HCT116 (cell line): ENCODE measurements at places on chromosomes 7 and 10. TPM values are rescaled to one million over a fixed set of nuclear protein-coding genes. Genes with fewer than 3 reads are reported as not detected.

Gene SEMA4G
- 29.4 TPM for total RNA-seq

Gene NEURL1
- total RNA-seq = 1.4 TPM

Gene HOXA7
- total RNA-seq = 15.0 TPM

Gene RET
- 5.9 TPM for total RNA-seq

Gene DTX2
- 37.4 TPM for total RNA-seq

Gene ERVW-1
- not detected for total RNA-seq

Gene AEBP1
- 0.49 TPM for total RNA-seq

Gene CYP3A7
- total RNA-seq = not detected

Gene CACNA2D1
- total RNA-seq = 0.27 TPM

Gene PHKG1
- total RNA-seq = 1.1 TPM

Gene DDC
- total RNA-seq = not detected

Gene MYOZ1
- not detected for total RNA-seq

Gene CTTNBP2
- 5.4 TPM for total RNA-seq

Gene CALN1
- total RNA-seq = 0.17 TPM

Gene PPP1R17
- total RNA-seq = not detected

Gene RADIL
- 5.3 TPM for total RNA-seq

Gene OAT
- 133 TPM for total RNA-seq

Gene TRIM50
- not detected for total RNA-seq

Gene CPED1
- total RNA-seq = 1.2 TPM

Gene CWF19L1
- 41.7 TPM for total RNA-seq

Gene CLDN3
- 19.2 TPM for total RNA-seq

Gene AGR2
- 0.93 TPM for total RNA-seq

Gene OR6B1
- total RNA-seq = not detected

Gene TMEM270
- total RNA-seq = 1.1 TPM

Gene ITGB8
- 2.4 TPM for total RNA-seq

Gene MEST
- total RNA-seq = 49.5 TPM

Gene CDH23
- total RNA-seq = not detected

Gene PLAU
- total RNA-seq = 60.3 TPM

Gene AKR1C4
- total RNA-seq = not detected

Gene SMO
- 12.8 TPM for total RNA-seq

Gene HERPUD2
- 20.5 TPM for total RNA-seq

Gene VAX1
- total RNA-seq = not detected

Gene ACSM6
- total RNA-seq = not detected

Gene PLAC9
- not detected for total RNA-seq

Gene FXYD4
- 0.71 TPM for total RNA-seq

Gene EVX1
- total RNA-seq = 0.25 TPM

Gene IKZF1
- 0.57 TPM for total RNA-seq

Gene PITX3
- 1.9 TPM for total RNA-seq

Gene MYPN
- total RNA-seq = 0.34 TPM

Gene CDNF
- 1.1 TPM for total RNA-seq

Gene C10orf95
- 2.1 TPM for total RNA-seq

Gene BMPER
- not detected for total RNA-seq

Gene CYP17A1
- total RNA-seq = 4.0 TPM

Gene OR2A5
- not detected for total RNA-seq

Gene WIPF3
- 8.6 TPM for total RNA-seq

Gene MYO3A
- total RNA-seq = not detected

Gene ASL
- total RNA-seq = 46.9 TPM
